ENCODE measurements at places on chromosomes 6 and 20.

DNA sequence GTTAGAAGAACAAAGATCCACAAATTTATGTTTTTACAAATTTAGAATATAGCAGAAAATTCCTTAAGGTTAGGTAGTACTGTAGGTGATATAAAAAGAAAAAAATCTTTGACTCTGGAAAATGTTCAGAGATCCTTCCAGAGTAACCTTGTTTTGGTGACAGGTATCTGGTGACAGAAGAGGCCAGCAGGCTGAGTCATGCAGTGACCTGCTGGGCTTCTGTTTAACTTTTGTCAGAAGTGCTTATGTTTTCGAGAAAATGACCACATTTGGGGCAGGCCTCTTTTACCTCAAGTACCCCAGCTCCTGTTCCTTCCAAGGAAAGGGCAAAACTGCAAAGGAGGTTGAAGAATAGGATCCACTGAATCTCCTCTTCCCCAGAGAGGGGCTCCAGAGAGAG, 10.5 kb upstream of the CLDN20 start:
- no peak for DNase-seq

DNA sequence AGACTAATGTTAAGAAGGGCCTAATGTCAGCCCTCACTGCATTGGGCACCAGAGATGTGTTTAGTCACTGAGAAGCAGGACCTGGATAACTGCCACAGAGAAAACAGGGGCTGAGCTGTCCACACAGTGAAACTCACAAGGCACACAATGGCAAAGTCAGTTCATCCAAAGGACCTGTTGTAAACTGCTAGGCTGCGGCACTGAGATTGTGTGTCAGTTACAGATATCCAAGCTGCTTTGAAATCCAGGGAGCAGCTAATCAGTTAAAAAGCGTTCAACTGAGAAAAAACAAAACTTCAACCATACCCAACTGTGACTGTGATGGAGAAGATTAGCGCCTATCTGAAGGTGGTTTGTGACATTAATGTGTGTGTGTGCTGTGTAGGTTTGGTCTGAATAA, 27.8 kb upstream of the TMEM14A start:
- peak; percentile 66 for DNase-seq

- DNase-seq = no peak
These were observed 46.0 kb downstream of the KIAA1755 start for GRCh38 chr20:38214256-38215193.

DNA sequence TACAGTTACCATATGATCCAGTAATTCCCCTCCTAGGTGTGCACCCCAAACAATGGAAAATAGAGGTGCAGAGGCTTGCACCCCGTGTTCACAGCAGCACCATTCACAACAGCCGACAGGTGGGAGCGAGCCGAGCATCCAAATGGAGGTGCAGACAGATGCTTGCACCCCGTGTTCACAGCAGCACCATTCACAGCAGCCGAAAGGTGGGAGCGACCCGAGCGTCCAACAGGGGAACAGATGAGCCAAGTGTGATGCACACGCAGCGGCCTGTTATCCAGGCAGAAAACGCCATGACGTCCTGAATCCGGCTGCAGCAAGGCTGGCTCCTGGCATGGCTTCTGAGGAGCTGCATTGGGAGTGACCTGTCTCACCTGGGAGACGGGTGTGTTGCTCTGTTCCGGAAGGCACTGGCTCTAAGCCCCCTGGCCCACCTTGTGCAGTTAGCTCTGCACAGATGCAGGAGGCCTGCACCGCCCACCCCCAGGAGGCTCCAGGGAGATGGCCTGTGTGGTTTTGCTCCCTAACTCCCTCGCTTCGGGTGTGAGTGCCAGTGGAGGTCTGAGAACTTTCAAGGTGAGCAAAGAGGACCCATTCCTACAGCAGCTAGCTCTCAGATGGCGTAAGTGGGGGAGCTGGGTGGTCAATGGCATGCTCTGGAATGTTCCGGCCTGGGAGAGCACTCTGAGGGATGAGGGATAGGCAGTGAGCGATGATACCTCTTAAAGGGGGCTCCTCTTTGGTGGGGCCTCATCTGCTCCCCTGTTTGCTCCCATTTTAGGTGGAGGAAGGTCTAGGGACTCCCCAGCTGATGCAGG, 47.8 kb upstream of the FRMD1 start:
- DNase-seq = no peak

DNA sequence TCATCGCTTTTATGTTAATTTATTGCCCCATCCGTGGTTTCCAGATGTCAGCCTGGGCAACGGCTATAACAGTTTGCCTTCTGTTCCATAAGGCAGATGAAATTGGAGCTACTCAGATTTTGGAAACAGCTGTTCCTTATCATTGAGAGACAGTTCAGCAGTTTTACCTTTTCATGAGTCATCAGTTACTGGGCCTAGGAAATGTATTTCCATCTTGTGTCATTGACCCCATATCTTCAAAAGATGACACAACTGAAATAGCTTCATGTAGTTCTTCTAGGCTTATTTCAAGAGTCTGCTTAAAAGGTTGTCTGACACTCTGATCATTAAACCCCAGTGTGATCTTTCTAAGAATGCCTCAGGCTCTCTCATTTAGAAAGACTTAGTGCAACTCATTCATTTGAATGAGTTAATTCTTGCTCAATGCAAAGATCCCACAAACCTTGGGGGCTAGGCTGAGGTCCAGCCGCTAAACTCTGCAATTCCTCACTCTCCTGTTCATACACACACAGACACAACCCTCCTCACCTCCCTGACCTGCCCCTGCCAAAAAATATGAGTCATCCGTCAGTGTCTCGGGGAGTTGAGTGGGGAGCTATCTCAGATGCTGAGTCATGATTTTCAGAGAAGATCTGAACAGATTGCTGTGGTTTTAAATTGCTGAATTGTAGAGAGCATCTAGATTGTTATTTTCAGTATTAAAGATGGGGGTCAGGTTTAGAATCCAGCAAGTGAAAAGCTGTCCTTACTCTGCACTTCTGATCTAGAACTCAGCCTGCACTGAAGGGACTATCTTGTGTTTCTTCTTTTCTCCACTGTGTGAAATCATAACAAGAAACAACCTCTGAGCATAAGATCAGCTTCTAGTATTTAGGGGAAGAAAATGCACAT, 61.8 kb downstream of the RPP40 start:
- DNase-seq = peak; percentile 80

DNA sequence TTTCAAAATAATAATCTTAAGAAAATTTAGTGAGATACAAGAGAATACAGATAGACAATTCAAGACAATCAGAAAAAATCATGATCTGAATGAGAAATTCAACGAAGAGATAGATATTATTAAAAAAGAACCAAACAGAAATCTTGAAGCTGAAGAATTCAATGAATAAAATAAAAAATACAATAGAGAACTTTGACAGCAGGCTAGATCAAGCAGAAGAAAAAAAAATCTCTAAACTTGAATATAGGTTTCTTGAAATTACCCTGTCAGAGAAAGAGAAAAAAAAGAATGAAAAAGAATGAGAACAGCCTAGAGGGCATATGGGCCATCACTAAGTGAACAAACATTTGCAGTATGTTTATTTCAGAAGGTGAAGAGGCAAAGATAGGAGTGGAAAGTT, 39.0 kb downstream of the IL22RA2 start:
- DNase-seq = no peak

DNA sequence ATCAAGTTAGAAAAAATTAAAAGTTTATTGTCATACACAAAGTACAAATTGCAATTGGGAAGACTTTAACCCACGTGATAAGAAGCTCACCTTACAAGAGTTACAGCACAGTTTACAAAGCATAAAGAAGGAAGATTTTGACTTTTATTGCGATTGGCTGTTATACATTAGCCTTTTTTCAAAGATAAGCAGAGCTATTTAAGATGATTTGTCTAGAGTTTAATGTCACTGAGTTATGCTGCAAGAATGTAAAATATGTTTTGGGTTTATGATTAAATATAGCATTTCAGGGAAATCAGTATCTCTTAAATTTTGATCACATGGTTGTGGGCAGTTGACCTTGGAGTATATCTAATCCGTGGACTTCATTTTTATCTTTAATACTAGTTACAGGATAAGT, 664.2 kb upstream of the PTCHD4 start:
- DNase-seq = no peak

GRCh38 chr6:35272005-35272404, 12.5 kb downstream of the ZNF76 start:
- no peak for DNase-seq

- DNase-seq = no peak
These were observed 315.4 kb upstream of the SASH1 start for GRCh38 chr6:148027201-148027600.

DNA sequence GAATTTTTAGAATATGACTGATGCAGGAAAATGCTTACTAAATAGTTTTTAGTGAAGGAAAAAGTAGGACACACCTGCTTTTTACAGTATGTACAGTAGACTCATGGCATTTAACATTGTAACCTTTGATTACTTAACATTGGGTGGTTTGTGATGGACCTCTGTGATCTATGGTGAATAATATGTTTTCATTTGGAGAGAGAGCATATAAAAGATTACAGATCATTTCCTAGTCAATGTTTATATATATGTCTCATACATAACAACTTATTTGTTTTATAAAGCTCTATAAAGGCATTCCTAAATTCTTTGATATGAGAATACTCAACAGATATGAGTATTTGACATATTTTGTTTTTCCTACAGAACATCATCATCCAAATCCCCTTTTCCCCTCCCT, 129.3 kb upstream of the PDE7B start:
- DNase-seq = no peak

- DNase-seq = no peak
These were observed 8.5 kb upstream of the CST11 start for GRCh38 chr20:23461180-23461579.

DNA sequence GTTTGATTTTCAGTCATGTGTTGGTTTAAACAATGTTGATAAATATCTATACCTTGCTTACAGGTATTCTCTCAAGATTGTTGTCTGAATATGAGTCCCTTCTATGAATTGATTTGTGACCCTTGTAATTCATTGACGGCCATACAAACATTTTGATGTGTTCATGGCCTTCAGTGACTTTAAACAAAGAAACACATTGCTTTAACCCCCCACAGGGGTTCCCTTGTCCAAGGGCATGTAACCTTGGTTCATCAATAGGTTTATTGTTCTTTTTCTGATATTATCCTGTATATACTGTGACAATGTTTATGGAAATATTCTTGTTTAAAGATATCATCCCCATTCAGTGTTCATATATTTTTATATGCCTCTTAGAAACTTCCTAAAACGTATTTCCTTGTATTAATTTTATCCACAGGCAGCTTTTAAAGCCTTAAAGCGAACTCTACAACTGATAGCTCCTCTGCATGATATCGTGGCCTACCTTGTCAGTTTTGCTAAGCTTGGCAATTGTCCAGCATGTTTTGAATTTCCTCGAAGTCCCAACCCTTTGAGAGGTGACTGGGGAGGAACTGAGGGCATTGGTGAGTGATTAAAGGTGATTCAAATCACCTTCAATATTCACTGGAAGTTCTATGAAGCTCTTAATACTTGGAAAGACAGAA, 87.0 kb downstream of the CD164 start:
- peak; percentile 57 for DNase-seq

GRCh38 chr6:144352331-144352730, 67.2 kb downstream of the UTRN start:
- no peak for DNase-seq

- DNase-seq = no peak
These were observed 62.2 kb downstream of the REPS1 start for GRCh38 chr6:138925806-138926205.

DNA sequence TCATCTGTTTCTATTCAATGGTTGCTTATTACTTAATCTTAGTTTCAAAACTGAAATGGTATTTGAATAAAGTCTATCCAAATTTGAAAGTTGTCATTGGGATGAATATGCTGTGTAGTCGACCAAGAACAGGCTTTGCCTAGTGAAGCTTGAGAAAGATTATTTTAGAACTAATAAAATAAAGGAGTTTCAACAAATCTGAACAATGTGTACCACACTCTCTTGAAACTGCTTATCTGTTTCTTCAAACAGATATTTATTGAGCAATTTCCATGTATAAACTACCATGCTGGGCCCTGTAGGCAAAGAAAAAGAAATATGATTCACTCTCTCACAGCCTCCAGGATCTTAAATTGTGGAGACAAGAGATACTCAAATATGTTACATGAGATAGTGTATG, 174.4 kb downstream of the OGFRL1 start:
- no peak for DNase-seq

GRCh38 chr20:32454164-32455145, 96.3 kb downstream of the ASXL1 start:
- DNase-seq = no peak

- DNase-seq = no peak
These were observed 28.1 kb downstream of the ACTR5 start for GRCh38 chr20:38776363-38776762.

GRCh38 chr6:139801571-139802321, 427.3 kb upstream of the CITED2 start:
- peak; percentile 47 for DNase-seq

- DNase-seq = no peak
These were observed 32.3 kb upstream of the HLA-A start for GRCh38 chr6:29909985-29910384.

- peak; percentile 43 for DNase-seq
These were observed 165.5 kb upstream of the SCGN start for GRCh38 chr6:25486550-25486949.

DNA sequence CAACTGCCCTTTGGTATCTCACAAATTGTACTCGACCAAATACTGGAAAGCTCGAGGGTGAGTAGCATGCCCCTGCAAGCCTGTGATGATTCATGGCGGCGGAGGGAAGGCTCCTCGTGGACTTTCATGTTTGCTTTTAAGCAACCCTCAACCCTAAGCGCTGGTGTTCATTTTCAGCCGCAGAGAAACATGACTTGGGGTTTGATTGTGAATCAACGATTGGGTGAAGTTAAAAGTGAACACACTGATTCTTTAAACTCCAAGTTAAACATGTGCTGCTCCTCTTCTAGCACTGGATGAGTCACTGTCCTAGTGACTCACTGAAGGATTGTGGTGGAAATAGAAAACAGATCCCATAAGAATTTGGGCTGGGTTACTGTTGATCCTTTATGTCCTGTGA, 8.3 kb downstream of the CD109 start:
- DNase-seq = no peak

DNA sequence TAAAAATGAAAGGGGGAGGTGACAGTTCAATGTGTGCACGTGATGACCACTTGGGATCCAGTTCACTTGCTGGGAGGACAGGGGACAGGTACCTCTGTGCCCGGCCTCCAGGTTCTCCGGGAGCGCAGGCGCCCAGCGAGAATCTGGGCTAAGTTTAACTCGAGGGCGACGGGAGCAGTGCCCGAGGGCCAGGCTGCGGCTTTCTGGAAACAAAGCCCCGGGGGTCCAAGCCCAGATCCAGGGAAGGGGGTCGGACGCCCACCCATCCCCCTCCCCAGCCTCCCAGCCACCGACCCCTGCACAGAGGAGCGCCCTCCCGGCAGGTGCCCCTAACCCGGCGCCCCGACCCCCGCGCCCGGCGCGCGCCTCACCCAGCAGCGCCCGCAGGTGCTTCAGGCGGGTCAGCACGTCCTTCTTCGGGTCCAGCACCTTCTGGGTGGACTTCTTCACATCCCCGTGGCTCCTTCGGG, 405 bp downstream of the RALGAPA2 start:
- DNase-seq = peak; percentile 38

- no peak for DNase-seq
These were observed 602.2 kb upstream of the BTBD3 start for GRCh38 chr20:11315525-11315924.
